Kidney capillary endothelial cell (primary cell): ENCODE measurements at places on chromosomes 16 and 17.

DNA sequence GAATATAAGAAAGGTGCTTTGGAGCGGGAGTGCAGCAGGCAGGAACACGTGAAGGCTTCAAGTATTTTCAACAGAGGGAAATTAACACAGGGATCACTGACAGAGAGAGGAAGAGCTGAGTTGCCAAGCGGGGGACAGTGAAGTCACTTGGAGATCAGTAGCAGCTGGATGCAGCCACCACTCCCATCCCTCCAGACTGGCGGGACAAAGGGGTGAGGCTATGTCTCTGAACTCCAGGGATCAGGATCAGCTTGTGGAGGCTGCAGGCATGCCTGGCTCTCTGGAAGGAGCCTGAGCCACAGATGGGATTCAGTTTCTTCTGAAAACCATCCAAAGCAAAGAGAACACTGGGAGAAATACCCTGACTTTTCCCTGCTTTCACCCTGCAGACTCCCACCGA is 113.7 kb upstream of the IRX3 start:
- no peak for DNase-seq

GRCh38 chr16:981695-982144 is at the start of gene SOX8:
Gene SOX8, plus strand, starts transcription at chr16:981770. Its CDS starts 153 bp downstream, at chr16:981923.
- DNase-seq = no peak

- DNase-seq = no peak
Observed at GRCh38 chr17:55571095-55571494, 59.8 kb upstream of the SMIM36 start.

DNA sequence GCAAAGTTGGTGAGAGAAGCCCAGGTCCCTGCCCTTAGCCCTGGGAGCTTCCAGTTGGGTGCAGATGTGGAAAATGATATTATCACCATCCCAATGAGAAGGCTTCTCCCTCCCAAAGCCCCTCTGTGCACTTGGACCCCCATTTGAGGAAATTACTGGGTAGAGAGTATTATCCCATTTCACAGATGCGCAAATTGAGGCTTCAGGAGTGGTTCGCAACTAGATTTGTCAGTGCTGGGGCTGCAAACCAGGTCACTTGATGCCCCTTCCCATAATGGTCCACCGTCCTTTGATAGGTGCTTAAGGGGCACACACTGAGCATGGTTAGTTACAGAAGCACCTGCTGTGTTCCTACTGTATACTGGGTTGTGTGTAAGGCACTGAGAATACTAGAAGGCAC is 14.3 kb upstream of the FOXN1 start:
- DNase-seq = no peak

- no peak for DNase-seq
Observed at GRCh38 chr17:5922476-5922875, 147.7 kb upstream of the WSCD1 start.

DNA sequence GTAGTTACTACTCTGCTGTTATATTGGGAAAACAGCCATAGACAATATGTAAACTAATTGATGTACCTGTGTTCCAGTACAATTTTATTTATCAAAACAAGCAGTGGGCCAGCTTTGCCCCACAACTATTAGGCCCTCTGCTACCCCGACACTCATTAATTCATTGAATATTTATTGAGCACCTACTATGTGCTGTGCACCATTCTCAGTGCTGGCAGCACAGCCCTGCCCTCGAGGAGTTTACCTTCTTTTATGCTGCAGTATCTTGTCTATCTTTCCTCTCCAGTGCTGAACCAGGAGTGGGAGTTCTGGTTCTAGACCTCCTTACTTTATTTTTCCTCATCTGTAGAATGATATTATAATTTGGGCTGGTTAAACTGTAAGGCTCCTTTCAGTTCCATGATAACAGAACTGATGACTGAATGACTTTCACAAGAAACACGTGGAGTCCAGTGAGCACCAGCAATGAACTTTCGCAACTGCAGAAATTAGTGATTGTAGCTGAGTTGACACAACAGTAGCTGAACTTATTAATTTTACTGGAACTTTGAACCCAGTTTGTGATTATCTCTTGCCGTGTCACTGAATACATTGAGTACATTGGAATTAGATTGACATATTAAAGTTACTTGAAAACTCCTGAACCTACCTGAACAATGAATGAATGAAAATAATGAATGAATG is 2.4 kb downstream of the GOSR2 start:
- no peak for DNase-seq

GRCh38 chr17:77208856-77209255 is 68.1 kb downstream of the SEC14L1 start:
- no peak for DNase-seq
